ENCODE measurements at places on chromosomes 4 and X. TPM values are rescaled to one million over a fixed set of nuclear protein-coding genes. Genes with fewer than 3 reads are reported as not detected.

GRCh38 chrX:150683536-150684146, 9.6 kb upstream of the MTMR1 start:
- DNase-seq, result no peak

- DNase-seq, result no peak
Measured at GRCh38 chrX:70168238-70169188, 8.8 kb upstream of the DGAT2L6 start.

DNA sequence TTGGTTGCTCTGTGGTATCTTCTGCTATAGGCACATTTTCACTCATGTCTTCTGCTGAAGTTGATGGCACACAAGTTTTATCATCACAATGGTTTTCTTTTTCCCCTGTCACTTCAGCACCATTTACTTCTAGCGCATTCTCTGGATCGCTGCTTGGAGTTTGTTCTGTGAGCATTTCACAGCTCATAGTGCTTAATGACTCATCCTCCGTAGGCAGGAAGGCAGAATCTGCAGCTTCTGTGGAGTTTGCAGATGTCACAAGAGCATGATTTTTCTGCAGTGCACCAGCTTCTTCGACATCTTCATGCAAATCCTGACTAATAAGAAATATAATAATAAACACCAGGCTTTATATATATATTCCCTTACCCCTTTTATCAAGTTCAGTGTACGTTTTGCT, 83.6 kb downstream of the CHM start:
- DNase-seq, result no peak

POLN gene
- 4.8 TPM for total RNA-seq

GRCh38 chr4:101141230-101141629, 206.1 kb downstream of the PPP3CA start:
- no peak for DNase-seq

DNA sequence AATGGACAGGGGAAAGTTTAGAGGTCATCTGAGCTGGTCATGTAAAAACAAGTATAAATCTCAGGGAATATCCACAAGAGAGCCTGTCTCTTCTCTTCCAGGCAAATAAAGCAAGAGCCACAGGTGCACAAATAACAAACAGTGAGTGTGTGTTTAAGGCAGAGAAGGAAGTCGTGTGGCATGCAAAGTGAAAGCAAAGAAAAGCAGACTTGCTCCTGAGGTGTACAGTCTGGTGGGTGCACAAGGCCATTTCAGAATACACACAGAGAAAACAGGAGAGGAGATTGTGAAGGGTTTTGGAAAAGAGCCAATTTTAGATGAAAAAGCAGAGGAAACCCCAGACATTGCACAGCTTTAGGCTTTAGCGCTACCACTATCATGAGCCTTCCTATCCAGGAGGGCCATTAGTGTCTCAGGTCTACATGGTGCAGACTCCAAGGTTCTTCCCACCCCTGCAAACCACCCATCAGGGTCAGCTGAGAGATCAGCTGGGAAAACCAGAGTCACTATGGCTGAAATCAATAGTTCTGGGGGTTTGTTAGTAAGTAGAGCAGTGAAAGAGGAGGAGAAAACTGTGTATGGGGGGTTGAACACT, 355.8 kb downstream of the KLHL4 start:
- DNase-seq, result no peak

DNA sequence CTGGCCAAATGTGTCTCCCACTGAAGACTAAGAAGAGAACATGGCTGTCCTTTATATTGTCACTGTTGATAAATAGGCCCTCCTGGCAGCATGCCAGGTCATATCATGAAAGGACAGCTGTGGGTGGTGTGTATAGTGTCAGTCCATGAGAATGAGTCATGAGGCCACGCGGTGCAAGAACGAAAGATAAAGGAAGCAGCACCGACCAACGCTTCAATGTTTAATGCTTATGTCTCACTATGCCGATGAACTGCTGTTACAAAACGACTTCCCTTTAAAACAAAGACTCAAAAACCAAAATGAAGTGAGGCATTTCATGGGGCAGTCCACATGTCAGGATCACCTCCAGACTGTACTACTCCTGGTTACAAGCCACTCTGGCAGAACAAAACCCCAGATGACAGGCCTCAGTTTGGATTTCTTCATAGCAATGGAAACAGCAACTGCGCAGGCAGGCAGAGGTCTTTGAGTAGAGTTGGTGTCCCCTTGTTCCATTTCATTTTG, 5.2 kb upstream of the TCEANC start:
- DNase-seq, result no peak

DNA sequence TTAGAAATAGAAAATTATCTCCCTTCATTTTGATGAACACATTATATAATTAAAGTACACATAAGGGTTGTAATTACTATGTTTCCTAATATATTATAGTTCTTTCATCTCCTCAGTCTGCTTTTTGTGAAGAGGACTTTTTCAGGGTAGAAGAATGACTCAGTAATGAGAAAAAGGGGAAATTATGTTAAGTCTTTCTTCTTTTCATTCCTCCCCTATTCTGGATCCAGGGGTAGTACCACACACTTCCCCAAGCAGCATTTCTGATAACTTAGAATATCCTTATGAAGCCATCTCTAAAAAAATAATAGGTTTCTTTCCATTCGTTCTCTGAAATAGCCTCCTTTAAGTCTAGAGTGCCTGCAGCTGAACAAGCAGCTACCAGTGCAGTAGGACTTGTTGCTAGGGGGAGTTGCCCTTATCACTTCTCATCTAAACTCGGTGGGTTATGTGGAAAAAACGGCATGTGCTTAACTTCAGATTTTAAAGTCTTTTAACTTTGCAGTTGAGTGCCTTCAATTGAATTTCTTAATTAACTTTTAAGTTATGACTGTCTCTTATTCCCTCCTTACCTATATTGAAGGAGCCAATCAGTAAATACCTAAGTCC, 184.8 kb downstream of the ARHGAP24 start:
- DNase-seq, result no peak

DNA sequence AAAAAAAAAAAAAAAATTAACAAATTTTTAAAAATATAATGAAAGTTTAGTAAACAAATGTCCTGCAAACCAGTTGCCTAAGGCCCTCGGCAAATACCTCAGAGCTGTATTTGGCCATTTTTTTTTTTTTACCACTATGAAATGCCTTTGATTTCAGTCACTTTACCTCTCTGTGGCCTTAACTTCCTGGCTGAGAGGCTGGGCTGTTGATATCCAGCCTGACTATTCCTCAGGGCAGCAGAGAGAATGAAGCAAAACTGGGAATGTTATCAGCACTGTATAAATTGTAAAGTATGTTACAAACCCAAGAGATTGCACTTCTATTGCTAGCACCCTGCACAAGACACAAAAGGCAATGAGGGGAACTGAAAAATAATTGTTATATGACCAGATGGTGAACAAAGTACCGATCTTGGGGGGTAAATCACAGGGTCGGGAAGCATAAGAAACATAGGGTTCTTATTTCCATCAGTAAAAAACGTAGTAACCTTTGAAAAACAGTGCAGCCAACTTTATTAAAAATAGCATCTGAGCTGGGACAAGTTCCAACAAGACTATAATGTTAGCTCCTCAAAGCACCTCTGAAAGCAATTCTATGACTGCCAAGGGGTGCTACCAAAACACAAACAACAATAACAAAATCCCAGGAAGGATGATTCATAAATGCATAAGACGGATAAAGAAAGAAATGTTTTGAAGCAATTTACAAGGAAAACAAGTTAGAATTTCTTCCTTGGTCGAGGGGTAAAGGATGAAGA, 18.1 kb downstream of the USP46 start:
- no peak for DNase-seq

FGFBP2 gene
- total RNA-seq, result not detected

GLRA3 gene
- not detected for total RNA-seq

- no peak for DNase-seq
Measured at GRCh38 chr4:23874536-23874901, 15.3 kb downstream of the PPARGC1A start.

DRD5 gene
- not detected for total RNA-seq

- peak; percentile 93 for DNase-seq
Measured at GRCh38 chr4:140756319-140757231, at the start of gene TBC1D9. TSS of gene TBC1D9 (minus strand) at chr4:140756385. CDS start at chr4:140756045, 340 bp downstream.

GRCh38 chr4:21765810-21766407, 182.7 kb downstream of the KCNIP4 start:
- peak; percentile 22 for DNase-seq

AKAP4 gene
- not detected for total RNA-seq

PAGE4 gene
- total RNA-seq, result not detected

GRCh38 chr4:25807102-25807728, 55.6 kb downstream of the SEL1L3 start:
- DNase-seq, result no peak

DNA sequence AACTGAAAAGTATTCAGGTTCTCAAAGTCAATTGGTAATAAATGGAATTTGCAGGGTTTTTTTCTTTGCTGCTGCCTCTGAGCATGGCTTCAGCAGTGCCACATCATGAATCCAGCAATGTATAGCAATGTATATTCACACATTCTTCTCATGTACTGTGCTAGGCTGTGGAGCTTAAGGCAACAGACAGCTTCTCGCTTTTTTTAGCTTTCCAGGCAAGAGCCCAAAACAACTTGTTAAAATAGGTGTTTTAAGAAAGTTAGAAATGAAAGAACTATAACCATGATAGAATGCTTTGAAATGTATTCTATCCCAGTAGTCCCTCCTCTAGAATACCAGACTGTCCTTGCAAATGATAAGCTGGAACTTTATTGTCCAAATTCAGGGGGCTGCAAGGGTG, 30.4 kb downstream of the SMIM43 start:
- no peak for DNase-seq

DNA sequence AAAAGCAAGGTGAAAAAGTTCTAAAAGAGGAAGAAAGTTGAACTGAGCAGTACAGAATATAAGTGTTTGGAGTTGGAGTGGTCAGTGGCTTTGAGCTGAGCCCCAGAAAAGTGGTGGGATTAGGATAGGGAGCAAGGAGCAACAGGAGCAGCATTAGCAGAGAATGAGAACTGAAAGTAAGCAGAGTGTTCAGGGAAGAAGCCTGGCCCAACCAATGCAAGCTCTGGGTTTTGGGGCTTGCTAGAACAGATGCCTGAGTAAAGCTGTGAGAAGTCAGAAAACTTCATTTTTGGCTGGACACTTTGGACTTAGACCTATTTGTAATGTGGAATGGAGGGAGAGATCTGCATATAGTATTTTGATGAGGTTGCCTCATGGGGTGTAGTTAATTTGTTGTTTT, 17.8 kb downstream of the JADE1 start:
- no peak for DNase-seq

HAND2 gene
- total RNA-seq, result 8.6 TPM

- DNase-seq, result no peak
Measured at GRCh38 chrX:88735835-88736234, 11.2 kb upstream of the CPXCR1 start.

DNA sequence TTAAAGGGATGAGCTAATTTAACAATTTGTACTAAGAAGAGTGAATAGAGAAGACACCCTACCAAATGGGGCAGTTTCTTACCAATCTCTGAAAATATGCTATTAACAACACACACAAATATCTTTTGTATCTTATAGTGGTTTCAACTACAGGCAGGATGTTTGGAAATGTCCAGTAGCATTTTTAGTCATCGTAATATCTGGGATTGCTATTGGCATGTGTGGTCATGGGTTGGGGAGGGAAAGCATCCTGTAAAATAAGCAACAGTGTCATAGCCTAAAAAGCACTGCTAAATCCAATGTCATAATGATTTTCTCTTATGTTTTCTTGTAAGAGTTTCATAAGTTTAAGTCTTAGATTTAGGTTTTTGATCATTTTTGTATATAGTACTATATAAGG, 29.3 kb upstream of the ABCG2 start:
- no peak for DNase-seq

GRCh38 chrX:39693298-39693697, 404.5 kb downstream of the BCOR start:
- no peak for DNase-seq

DNA sequence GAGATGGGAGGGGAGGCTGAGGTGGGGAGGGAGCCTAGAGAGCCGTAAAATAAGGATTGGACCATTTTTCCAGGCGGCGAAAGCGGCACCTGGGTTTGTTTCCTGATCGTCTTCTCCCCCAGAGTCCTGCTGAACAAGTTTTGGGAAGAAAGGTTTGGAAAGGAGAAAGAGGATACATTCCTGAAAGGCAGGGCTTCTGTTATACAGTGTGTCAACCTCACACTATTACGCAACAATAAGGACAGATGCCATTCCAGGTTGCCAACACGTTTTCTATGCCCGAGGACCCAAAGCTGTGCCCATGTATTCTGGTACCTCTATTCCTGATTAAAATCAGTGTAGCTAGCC, 658 bp downstream of the SCOC start:
- no peak for DNase-seq

- DNase-seq, result no peak
Measured at GRCh38 chr4:168273838-168274237, 44.7 kb downstream of the DDX60 start.

GRCh38 chr4:137614491-137614890, 82.2 kb upstream of the PCDH18 start:
- DNase-seq, result no peak

GRCh38 chr4:153393397-153393796, 48.9 kb downstream of the MND1 start:
- DNase-seq, result no peak

GRCh38 chr4:137659431-137659830, 127.1 kb upstream of the PCDH18 start:
- DNase-seq, result no peak

SPCS3 gene
- total RNA-seq, result 145 TPM

DNA sequence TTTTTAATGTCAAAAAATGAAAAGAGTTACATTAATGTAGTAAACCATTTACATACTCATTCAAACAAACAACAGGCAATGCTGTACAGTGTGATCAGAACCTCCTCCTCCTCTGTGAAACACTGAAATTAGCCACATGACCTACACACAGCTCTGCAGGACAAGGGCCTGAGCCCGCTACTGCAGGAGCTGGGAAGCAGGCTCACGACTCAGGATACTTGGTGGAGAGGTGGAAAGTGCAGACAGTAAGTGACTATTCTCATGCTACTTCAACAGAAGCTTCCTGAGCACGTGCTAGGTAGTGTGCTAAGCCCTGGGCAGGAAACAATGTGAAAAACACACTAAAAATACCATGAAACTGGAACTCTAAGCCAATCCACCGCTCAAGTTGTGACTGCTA, 56.8 kb downstream of the TAPT1 start:
- no peak for DNase-seq

- DNase-seq, result no peak
Measured at GRCh38 chr4:87363552-87363951, 27.4 kb downstream of the HSD17B11 start.

SH2D1A gene
- total RNA-seq, result not detected

OPHN1 gene
- 7.4 TPM for total RNA-seq

DNA sequence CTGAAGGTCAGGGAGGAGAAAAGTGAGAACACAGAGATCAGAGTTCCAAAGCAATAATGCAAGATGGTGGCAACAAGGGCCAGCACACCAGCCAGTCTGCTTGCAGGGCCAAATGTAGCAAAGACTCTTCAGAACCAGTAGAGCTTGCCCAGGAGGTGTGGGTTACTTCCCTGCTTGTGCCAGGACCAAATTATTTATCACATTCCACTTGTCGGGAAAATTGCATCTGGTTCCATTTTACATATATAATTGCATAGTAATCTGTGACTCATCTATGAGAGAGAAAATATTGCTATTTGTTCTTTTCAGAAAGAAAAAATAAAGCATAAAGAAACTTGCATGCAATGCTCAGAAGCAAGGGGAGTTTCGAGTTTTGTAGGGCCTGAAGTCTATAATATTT, 41.4 kb downstream of the MAML3 start:
- DNase-seq, result no peak

- DNase-seq, result no peak
Measured at GRCh38 chrX:153955228-153955732, 10.8 kb upstream of the RENBP start.

GRCh38 chr4:4625488-4625887, 83.6 kb upstream of the STX18 start:
- no peak for DNase-seq

All from pulmonary artery endothelial cell (primary cell).